ENCODE measurements at places on chromosomes 4 and X. TPM values are rescaled to one million over a fixed set of nuclear protein-coding genes. Genes with fewer than 3 reads are reported as not detected.

EGFL6 gene
- total RNA-seq = not detected

MAGEA10 gene
- total RNA-seq = not detected

MGST2 gene
- 33.7 TPM for total RNA-seq

DNA sequence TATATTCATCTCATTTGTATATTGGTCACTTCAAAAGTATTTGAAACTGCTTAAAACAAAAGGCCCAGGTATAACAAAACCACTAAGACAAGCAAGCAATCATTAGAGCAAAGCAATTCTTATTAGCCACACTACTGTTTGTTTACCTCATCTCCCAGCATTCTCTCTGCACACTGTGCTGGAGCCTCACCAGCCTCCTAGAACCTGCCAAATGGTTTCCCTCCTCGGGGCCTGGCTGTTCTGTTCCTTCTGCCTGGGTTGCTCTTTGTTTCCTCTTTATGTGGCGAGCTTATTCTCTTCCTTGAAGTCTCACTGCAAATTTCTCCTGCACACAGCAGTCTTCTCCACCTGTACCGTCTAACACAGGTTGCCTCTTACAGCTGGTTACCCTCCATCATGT, 67.5 kb upstream of the MND1 start:
- H3K36me3 ChIP-seq = peaks cover 10% of the 10 kb centered on the region
- H3K27ac ChIP-seq = no peak overlapping the region
- no peak overlapping the region for H3K4me3 ChIP-seq
- H3K4me1 ChIP-seq = peaks cover 22% of the 10 kb centered on the region
- H3K27me3 ChIP-seq = no peaks in the 10 kb centered on the region

DNA sequence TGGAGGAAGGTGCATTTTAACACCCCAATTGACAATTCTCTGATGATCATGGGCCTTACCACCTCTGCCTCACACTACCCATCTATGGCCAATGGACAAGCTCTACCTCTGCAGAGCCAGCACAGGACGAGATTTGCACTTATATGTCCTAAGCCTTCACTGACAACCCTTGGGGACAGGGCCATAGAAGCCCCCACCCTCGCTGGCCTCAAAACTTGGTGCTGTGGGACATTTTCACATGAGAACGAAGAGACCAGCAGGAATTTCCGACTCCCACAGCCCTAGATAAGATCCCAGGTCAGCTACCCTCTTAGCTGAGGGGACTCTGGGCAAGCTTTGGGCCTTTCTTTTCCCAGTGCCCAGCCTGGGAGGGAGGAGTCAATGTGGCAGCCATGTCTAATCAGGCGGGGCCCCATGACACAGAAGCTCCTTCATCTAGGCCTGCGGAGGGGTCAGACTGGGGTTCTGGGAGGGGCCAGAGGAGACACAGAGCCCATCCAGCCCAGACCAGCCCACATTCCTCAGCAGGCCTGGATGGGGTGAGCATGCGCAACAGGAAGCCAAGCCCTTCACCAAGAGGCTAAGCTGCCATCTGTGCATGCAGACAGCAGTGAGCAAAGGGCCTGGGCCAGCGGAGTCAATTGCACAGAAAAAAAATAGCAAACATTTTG, 12.1 kb downstream of the PJA1 start:
- H3K4me3 ChIP-seq = no peak overlapping the region
- DNase-seq = peak; percentile 74
- H3K27me3 ChIP-seq = no peaks in the 10 kb centered on the region
- peaks cover 14% of the 10 kb centered on the region for H3K36me3 ChIP-seq

- no peaks in the 10 kb centered on the region for H3K4me1 ChIP-seq
- H3K27ac ChIP-seq = no peak overlapping the region
- H3K27me3 ChIP-seq = no peaks in the 10 kb centered on the region
- no peak overlapping the region for H3K4me3 ChIP-seq
Observed at GRCh38 chr4:41294445-41295062, 37.8 kb downstream of the UCHL1 start.

DNA sequence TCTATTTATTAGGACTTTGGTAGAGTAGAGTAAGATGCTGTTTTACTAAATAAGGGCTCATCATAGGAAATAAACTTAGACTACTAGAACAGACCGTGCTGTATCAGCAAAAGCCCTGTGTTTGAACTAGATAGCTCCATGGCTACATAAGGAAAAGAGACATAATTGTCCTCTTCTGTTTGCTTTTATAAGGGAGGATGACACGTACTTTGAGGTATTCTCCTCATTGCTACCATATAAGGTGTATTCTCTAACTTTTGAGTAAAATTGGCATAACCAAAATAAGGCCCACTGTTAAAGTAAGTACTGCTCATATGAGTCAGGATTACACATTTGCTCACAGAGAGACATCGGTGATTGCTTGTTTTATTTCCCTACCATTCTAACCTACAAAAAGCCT, 64.3 kb downstream of the PDLIM5 start:
- H3K4me3 ChIP-seq = no peak overlapping the region
- no peaks in the 10 kb centered on the region for H3K27me3 ChIP-seq
- peaks cover 9% of the 10 kb centered on the region for H3K36me3 ChIP-seq
- DNase-seq = no peak
- no peak overlapping the region for H3K27ac ChIP-seq

GRCh38 chr4:8856835-8857621, 14.6 kb downstream of the HMX1 start:
- H3K4me1 ChIP-seq = no peaks in the 10 kb centered on the region
- H3K27ac ChIP-seq = no peak overlapping the region
- peaks cover 26% of the 10 kb centered on the region for H3K27me3 ChIP-seq
- no peak for DNase-seq
- H3K4me3 ChIP-seq = no peak overlapping the region
